ENCODE measurements at places on chromosomes 7 and 10. TPM values are rescaled to one million over a fixed set of nuclear protein-coding genes. Genes with fewer than 3 reads are reported as not detected.

Gene VWDE
- 3.1 TPM for total RNA-seq

Gene GTF2IRD1
- 27.3 TPM for total RNA-seq

Gene CPA1
- not detected for total RNA-seq

Gene PAPSS2
- total RNA-seq: 209 TPM

Gene THNSL1
- total RNA-seq: 4.9 TPM

Gene ADCYAP1R1
- not detected for total RNA-seq

Gene LIPF
- not detected for total RNA-seq

Gene UPK3B
- total RNA-seq: 0.15 TPM

Data from NCI-H460 (cell line).